HFFc6 (cell line): ENCODE measurements at places on chromosomes 5 and 9. TPM values are rescaled to one million over a fixed set of nuclear protein-coding genes. Genes with fewer than 3 reads are reported as not detected.

ADGRD2 gene
- total RNA-seq: not detected in 3 replicates

SLC25A48 gene
- not detected in 3 replicates for total RNA-seq

PELO gene
- 52.4 to 75.2 TPM (median 65.0 TPM) in 3 replicates for total RNA-seq

FAT2 gene
- total RNA-seq: not detected in 3 replicates

SPINK6 gene
- total RNA-seq: not detected in 3 replicates

DNA sequence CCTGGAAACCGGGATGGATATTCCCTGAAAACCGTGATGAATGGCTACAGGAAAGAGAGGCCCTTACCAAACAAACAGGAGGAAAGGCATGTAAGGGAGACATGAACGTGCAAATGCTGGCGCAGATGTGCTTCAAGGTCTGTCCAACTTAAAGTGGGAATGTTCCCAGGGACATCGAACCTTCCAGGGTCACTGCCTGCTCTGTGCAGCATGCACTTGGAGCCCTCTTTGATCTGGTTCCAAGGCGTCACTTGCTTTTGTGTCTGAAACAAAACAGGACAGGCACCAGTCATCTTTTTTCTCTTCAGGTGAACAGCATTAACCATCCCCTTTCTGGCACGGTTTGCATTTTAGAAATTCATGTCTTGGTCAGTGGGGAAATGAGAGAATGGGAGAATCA, 479.4 kb downstream of the RASEF start:
- no peak overlapping the region for H3K27ac ChIP-seq
- no peak for DNase-seq
- H3K4me3 ChIP-seq: no peak overlapping the region
- H3K27me3 ChIP-seq: peaks cover 4% of the 10 kb centered on the region; the same call in 1 of the 2 replicates

DNA sequence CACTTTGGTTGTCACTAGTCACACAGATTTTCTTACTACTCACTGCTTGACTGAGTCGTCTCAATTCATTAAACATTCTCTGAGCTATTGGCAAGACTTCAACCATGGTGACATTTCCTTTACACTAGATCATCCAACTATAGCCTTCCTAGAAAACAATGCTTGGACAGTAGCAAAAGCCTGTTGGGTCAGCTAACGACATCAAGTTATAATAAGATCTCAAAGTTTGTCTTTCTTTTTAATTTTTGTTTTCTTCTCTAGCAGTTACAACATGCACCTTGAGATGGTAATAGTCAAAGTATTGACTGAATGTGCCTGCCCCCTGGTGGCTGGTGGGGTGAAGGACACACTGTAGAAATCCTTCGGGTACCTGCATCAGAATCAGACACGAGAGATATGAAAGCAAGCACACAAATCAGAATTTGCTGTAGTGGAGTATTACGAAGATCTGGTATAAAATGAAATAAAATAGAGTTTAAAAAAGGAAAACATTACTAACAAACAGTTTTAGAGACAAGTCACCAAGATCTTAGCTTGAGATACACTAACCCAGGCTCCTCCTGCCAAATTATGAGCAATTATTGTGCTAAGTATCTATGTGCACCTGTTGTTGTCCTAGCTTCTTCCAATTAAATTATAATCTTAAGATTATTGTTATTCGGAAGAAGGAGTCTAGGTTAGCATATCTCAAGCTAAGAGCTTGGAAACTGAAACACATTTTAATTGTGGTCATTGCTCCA, 81.2 kb downstream of the ARL15 start:
- no peaks in the 10 kb centered on the region; the same call in none of the 2 replicates for H3K27me3 ChIP-seq
- H3K27ac ChIP-seq: no peak overlapping the region
- no peaks in the 10 kb centered on the region for H3K36me3 ChIP-seq

DNA sequence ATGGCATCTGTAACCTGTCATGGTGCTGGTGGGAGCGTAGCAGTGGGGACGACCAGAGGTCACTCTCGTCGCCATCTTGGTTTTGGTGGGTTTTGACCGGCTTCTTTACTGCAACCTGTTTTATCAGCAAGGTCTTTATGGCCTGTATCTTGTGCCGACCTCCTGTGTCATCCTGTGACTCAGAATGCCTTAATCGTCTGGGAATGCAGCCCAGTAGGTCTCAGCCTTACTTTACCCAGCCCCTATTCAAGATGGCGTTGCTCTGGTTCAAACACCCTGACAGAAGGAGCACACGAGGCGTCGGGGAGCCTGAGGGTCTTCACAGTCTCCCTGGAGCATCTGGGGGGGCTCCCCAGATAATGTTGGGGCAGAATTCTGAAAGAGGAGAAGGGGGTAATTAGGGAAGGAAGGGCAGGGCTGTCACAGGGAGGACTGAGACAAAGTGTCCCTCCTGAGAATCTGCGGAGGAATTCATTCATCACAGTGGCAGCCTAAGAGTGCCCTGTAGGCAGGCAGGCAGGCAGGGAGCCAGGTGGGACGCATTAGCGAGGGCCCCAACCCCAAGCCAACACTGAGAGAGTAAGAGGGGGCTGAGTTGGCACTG, 21.3 kb upstream of the NCS1 start:
- H3K27me3 ChIP-seq: peaks cover 9% of the 10 kb centered on the region
- peaks cover 10% of the 10 kb centered on the region for H3K4me1 ChIP-seq
- no peaks in the 10 kb centered on the region for H3K36me3 ChIP-seq
- H3K4me3 ChIP-seq: no peak overlapping the region

DNA sequence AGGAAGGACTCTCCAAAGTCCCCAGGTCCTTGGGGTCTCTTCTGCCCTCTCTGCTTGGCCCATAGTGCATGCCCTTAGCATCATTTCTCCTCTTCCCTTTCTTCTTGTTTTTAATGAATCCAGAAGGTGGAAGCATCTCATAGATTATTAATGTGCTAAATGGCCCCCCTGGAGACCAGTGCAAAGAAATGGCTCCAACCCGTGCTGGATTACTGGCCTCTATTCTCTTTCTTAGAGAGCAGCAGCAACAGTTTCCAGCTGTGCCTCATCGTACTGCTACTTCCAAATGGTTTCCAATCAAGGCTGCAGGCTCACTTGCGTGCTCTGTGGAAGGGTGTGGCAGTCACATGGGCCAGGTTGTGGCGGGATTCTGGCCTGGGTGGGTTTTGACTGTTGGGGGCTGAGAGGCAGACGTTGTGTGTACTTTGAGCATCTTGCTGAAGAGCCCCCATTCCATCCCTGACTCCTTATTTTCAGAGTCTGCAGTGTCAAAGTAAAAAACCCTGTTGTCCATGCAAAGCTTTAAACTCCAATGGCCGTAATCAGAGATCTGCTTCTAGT, 139.7 kb downstream of the GABBR2 start:
- no peaks in the 10 kb centered on the region for H3K36me3 ChIP-seq
- H3K4me1 ChIP-seq: peaks cover 7% of the 10 kb centered on the region; the same call in 1 of the 2 replicates
- no peak overlapping the region for H3K4me3 ChIP-seq
- H3K27me3 ChIP-seq: peaks cover 6% of the 10 kb centered on the region

- H3K36me3 ChIP-seq: no peaks in the 10 kb centered on the region
- no peaks in the 10 kb centered on the region for H3K4me1 ChIP-seq
- peaks cover 2% of the 10 kb centered on the region for H3K27me3 ChIP-seq
- no peak for DNase-seq
Measured at GRCh38 chr5:2302169-2302568, 419.4 kb upstream of the IRX4 start.

DNA sequence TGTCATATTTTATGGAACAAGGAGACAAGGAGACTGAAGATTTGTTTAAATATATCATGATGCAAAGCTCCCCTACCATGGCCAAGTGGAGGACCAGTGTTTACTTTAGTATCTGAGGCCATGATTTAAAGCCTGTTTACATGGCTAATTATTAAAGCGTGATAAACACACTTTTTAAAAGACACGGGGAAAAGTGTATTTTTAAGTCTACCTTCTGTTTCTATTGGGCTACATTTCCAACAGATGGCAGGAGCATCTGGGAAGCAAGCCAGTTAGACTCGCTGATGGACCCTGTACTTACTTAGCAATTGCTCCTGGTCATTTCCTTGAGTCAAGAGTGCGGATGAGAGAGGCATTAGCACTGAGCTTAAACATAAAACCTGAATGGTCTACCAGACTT, 480.3 kb upstream of the SEMA6A start:
- no peaks in the 10 kb centered on the region for H3K4me1 ChIP-seq
- 0 out of 2 replicates have a peak, but pooled peaks cover 2% of the 10 kb centered on the region for H3K27me3 ChIP-seq
- H3K27ac ChIP-seq: no peak overlapping the region
- H3K4me3 ChIP-seq: no peak overlapping the region

GRCh38 chr5:53478411-53479044, 1.9 kb upstream of the FST start:
- peak; percentile 60 for DNase-seq
- peak overlapping the region; percentile 96 for H3K4me3 ChIP-seq
- H3K27me3 ChIP-seq: peaks cover 7% of the 10 kb centered on the region
- H3K36me3 ChIP-seq: peaks cover 12% of the 10 kb centered on the region

- H3K36me3 ChIP-seq: no peaks in the 10 kb centered on the region
- H3K27me3 ChIP-seq: peaks cover 5% of the 10 kb centered on the region; the same call in 1 of the 2 replicates
- H3K4me1 ChIP-seq: no peaks in the 10 kb centered on the region
- H3K4me3 ChIP-seq: no peak overlapping the region
Measured at GRCh38 chr5:107450531-107450930, 220.2 kb downstream of the EFNA5 start.

DNA sequence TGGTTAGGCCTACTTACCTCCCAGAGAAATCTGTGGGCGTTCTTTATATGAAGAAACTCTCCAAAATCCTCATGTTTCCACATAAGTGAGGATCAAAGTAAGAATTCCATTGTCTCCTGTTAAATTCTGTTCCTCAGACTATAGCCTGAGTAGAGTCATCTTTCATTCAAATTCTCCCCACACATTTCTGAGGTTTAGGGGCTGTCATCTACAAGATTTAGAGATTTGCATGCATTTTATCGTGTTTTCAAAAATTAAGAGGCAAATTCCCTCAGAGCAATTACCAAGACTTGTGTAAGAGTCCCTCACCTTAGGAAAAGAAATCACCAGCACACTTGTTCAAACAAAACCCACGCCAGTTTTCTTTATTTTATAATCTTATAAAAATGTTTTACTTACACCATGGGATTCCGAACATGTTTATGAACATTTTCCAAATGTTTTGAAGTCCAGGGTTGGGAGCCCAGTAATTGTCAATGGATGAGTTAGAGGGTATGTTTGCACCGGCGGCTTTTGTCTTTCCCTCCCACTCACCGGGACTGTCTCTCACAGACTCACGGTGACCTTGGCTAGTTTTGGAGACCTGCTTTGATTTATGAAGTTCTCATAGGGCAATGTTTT, 367.6 kb downstream of the ENC1 start:
- H3K27me3 ChIP-seq: no peaks in the 10 kb centered on the region
- H3K4me1 ChIP-seq: peaks cover 54% of the 10 kb centered on the region
- peak overlapping the region; percentile 75 for H3K27ac ChIP-seq
- H3K4me3 ChIP-seq: no peak overlapping the region

DNA sequence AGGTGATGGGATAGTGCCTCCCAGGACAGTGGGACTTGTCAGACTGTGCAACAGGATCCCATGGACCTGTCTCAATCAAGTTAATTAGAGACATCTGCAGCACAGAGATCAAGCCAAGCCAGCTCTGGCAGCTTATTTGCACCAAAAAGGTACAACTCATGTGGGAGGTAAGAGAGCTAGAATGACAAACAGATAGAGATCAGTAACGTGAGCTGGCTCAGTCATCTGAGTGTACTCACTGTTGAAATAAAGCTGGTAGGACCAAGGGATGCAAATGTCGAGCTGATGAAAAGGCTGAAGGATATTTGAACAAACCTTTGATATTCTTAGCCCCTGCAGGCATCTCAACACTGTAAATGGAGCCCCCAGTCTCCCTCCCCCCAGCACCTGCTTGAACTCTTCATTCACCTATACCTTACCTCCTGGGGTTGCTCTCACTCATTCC, 198.1 kb downstream of the EFNA5 start:
- no peak overlapping the region for H3K4me3 ChIP-seq
- no peaks in the 10 kb centered on the region for H3K27me3 ChIP-seq
- peaks cover 16% of the 10 kb centered on the region for H3K4me1 ChIP-seq
- H3K27ac ChIP-seq: no peak overlapping the region

DNA sequence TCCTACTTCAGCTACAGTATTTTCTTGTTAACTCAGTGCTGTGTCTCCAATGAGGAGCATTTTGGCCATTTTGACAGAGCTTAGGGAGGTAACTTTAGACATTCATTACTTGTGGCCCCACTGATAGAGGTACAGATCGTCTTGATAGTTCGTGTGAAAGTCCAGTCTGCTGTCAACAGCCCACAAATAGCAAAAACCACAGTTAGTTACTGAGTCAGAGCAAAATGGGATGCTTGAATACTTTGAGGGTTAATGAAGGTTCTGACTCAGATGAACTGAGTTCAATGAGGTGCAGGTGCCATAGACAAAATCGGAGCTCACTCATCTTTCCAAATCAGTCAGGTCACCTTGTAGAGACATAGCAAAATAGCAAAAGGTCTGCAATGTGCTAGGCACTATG, 163.1 kb upstream of the TLE4 start:
- peak; percentile 66 for DNase-seq
- H3K4me3 ChIP-seq: no peak overlapping the region
- no peaks in the 10 kb centered on the region for H3K27me3 ChIP-seq
- no peaks in the 10 kb centered on the region for H3K36me3 ChIP-seq

- no peak overlapping the region for H3K27ac ChIP-seq
- no peaks in the 10 kb centered on the region for H3K36me3 ChIP-seq
Measured at GRCh38 chr5:56517011-56517416, 283.9 kb upstream of the ANKRD55 start.

DNA sequence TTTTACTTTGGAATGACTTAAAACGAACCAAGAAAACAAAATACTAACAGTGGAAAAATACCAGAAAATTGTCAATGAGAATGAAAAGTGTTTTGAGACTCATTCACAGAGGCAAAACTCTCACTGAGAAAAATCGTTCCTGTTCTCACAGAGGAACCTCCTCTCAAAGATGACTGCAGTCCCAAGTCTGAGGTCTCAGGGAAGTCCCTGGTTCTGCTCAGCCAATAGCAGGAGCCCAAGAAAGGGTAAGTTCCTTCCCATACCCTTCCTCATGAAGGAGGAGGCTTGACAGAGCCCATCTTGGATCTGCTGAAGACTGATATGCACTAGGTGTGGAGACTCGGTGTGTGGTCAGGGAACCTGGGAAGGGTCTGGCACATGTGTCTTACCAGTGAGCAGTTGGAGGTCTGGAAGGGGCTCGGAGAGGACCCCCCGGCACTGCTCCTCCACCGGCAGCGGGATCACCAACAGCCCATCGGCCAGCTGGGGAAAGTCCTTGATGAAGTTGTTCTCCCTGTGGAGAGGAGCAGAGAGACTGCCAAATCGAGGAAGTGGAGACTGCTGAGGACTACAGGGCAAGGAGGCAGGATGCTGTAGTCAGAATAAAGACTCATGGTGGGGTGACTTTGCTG, 46.0 kb downstream of the TRIM32 start:
- no peak for DNase-seq
- H3K27me3 ChIP-seq: peaks cover 5% of the 10 kb centered on the region
- H3K4me1 ChIP-seq: peaks cover 8% of the 10 kb centered on the region; the same call in 1 of the 2 replicates
- no peak overlapping the region for H3K4me3 ChIP-seq

GRCh38 chr5:172769342-172769615, 1.7 kb downstream of the DUSP1 start:
- H3K27me3 ChIP-seq: peaks cover 66% of the 10 kb centered on the region
- H3K36me3 ChIP-seq: peaks cover 54% of the 10 kb centered on the region
- no peak for DNase-seq
- peak overlapping the region; percentile 99 for H3K4me3 ChIP-seq
- peak overlapping the region; percentile 99 for H3K27ac ChIP-seq

- peaks cover 65% of the 10 kb centered on the region for H3K4me1 ChIP-seq
- peaks cover 9% of the 10 kb centered on the region for H3K27me3 ChIP-seq
Measured at GRCh38 chr9:110579862-110580219, 300 bp upstream of the SVEP1 start.
